H9 (cell line): ENCODE measurements at places on chromosomes 13 and 19. TPM values are rescaled to one million over a fixed set of nuclear protein-coding genes. Genes with fewer than 3 reads are reported as not detected.

DNA sequence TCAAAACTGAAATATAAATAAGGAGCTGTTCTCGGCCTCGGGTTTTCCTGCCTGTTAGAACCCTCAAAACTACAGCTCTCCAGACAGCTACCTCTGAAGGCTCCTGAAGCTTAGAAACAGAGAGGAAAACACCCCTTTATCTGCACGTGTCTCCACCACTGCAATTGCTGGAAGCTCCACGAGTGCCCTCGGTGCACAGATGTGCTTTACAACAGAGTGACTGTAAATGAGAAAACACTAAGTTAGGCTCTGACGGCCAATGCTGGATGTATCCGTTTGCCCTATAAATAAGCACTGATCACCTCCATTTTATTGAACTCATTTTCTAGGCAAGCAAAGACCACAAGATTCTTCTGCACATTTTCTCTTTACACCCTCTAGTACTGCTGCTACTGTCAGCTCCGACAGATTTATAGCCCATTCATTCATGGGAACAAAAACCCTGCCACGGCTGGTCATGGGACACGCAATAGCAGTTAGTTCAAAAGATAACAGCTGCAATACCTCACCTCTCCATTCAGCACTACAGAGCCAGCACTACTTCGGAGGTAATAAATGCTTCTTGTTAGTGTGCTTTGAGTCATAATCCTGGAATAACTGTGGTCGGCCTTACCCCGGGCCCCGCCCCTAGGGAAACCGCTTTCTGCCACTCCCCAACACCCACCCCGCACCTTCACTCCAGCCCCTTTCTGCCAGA, 241.1 kb upstream of the ZNF507 start:
- DNase-seq = no peak
- no peak overlapping the region for H3K27ac ChIP-seq
- no peaks in the 10 kb centered on the region for H3K27me3 ChIP-seq
- H3K4me1 ChIP-seq = no peaks in the 10 kb centered on the region

Gene KLK8
- total RNA-seq = 2.7 and 2.9 TPM in 2 replicates

DNA sequence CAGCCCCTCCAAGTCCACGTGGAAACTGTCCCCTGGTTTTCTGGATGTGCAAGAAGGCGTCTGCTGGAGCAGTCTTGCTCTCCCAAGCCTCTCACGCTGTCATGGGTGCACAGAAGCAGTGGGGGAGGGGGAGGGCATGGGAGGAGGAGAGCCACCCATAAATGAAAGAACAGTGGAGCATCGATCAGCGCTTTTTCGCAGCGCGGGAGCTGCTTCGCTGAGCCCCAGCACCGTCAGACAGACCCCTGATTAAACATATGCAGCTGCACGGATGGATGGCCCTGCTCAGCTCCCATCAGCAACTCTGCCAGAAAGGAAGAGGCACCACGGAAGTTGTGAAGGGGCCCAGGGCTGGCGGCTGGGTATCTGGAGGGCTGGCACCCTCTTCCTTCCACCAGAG, 264.9 kb downstream of the UQCRFS1 start:
- DNase-seq = no peak
- H3K4me1 ChIP-seq = no peaks in the 10 kb centered on the region
- H3K36me3 ChIP-seq = no peaks in the 10 kb centered on the region

DNA sequence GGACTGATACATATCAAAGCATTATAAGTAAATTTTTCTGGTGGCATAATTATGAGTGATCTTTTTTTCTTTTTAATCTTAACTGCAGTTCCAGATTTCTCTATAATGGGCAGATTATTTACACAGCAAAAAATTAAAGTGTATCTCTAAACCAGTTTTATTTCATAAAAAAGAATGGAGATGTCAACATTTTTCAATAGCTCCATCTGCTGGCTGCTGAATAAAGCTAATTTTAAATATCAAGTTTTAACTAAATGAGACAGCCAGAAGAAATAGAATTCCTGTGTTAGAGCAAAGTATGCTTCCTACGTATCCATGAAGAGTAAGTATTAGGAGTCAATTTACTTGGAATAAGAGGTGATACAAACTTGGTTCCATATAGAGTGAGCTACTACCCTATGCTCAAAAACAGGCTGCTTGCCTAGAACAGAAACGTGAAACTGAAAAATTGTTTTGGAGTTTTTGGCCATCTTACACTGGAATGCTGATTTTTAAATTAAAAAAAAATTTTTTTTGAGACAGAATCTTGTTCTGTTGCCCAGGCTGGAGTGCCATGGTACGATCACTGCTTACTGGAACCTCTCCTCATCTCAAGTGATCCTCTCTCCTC, 5.0 kb upstream of the PDS5B start:
- peaks cover 5% of the 10 kb centered on the region; the same call in 2 of the 3 replicates for H3K36me3 ChIP-seq
- no peak for DNase-seq
- H3K27ac ChIP-seq = no peak overlapping the region
- H3K4me1 ChIP-seq = no peaks in the 10 kb centered on the region
- no peak overlapping the region for H3K4me3 ChIP-seq

DNA sequence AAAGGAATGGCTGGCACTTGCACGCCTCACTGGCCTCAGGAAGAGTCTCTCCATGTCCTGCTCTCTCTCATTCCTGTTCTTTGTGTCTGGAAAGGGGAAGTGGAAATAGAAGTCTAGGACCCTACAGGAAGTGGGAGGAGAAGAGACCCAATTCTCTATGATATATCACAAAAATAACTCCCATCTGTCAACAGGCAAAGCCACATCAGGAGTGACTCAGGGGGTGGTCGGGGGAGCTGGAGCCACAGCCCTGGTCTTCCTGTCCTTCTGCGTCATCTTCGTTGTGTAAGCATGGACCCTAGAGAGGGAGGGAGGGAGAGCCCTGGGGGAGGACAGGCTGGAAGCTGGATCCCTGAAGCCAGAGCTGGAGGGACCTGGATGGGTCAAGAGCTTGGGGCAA, 3.0 kb downstream of the SIGLEC9 start:
- no peak overlapping the region for H3K27ac ChIP-seq
- no peak for DNase-seq
- H3K36me3 ChIP-seq = no peaks in the 10 kb centered on the region

DNA sequence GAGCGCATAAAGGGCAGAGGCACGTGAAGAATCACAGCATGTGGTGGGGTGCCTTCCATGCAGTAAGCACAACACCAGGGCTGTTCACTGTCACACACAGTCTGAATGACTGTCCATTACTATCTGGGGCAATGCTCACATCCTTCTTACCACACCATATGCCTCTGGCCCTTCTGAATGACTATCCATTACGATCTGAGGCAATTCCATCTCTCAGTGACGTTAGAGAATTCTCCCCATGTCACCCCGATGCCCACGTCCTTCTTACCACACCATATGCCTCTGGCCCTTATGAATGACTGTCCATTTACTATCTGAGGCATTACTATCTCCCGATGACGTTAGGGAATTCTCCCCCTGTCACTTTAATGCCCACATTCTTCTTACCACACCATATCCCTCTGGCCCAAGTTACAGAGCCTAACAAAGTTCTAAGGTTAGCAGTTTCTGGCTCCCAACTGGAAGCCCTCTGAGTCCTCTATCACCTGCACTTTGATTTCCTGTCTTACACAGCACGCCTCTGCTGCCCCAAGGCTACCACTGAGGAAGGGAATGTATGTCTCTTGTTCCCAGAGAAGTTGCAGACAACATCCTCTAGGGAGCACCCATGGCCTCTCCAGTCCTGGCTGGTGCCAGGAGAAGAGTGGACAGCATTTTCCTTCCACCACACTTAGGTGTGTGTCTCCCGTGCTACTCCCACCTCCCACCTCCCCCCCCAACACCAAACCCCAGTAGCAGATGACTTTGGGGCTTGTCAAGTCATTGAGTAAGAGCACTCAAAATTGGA, 154.8 kb downstream of the COG6 start:
- DNase-seq = no peak
- H3K4me3 ChIP-seq = no peak overlapping the region
- no peaks in the 10 kb centered on the region for H3K36me3 ChIP-seq
- H3K27me3 ChIP-seq = no peaks in the 10 kb centered on the region

GRCh38 chr13:94332359-94333096, 147.0 kb downstream of the DCT start:
- no peak overlapping the region for H3K27ac ChIP-seq
- no peaks in the 10 kb centered on the region for H3K27me3 ChIP-seq
- no peaks in the 10 kb centered on the region for H3K4me1 ChIP-seq
- no peak for DNase-seq

Gene GRWD1
- total RNA-seq = 92.0 and 94.6 TPM in 2 replicates

GRCh38 chr19:18593367-18594095, 4.9 kb downstream of the REX1BD start:
- no peaks in the 10 kb centered on the region for H3K27me3 ChIP-seq
- H3K36me3 ChIP-seq = peaks cover 3% of the 10 kb centered on the region; the same call in 1 of the 3 replicates
- H3K4me1 ChIP-seq = peaks cover 8% of the 10 kb centered on the region; the same call in 1 of the 2 replicates
- no peak overlapping the region for H3K27ac ChIP-seq
- H3K4me3 ChIP-seq = peak overlapping the region; percentile 51

DNA sequence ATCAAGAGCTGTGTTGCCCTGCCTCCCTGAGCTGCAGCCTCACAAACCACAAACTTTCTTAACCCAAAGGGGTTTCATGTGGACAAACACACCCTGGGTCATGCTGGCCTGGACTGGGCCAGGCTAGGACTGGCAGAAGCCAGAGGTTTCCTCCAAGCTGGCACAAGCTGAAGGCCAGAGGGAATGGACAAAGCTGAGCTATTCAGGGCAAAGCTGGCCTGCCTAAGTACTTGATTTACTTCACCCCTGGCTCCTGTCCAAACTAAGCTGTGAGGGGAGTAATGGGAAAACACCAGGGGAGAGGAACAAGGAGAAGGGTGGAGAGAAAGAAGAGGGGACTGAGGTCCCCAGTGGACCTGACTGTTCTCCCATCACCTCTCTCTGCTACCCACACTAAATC, 6.2 kb downstream of the CPAMD8 start:
- H3K4me3 ChIP-seq = no peak overlapping the region
- peaks cover 33% of the 10 kb centered on the region for H3K36me3 ChIP-seq
- H3K27me3 ChIP-seq = peaks cover 1% of the 10 kb centered on the region; the same call in 1 of the 2 replicates
- H3K4me1 ChIP-seq = no peaks in the 10 kb centered on the region
- DNase-seq = no peak

- no peak for DNase-seq
- H3K27ac ChIP-seq = no peak overlapping the region
- no peaks in the 10 kb centered on the region for H3K36me3 ChIP-seq
- no peaks in the 10 kb centered on the region for H3K4me1 ChIP-seq
These were observed 1466.4 kb downstream of the EFNB2 start for GRCh38 chr13:105069106-105069505.

GRCh38 chr13:20573186-20573585, 6.2 kb downstream of the IFT88 start:
- no peaks in the 10 kb centered on the region for H3K4me1 ChIP-seq
- H3K27ac ChIP-seq = no peak overlapping the region
- H3K4me3 ChIP-seq = no peak overlapping the region
- peaks cover 8% of the 10 kb centered on the region for H3K36me3 ChIP-seq
- DNase-seq = no peak
- H3K27me3 ChIP-seq = no peaks in the 10 kb centered on the region

GRCh38 chr19:29831041-29831548, 19.3 kb downstream of the CCNE1 start:
- H3K27me3 ChIP-seq = no peaks in the 10 kb centered on the region
- no peak overlapping the region for H3K4me3 ChIP-seq
- H3K27ac ChIP-seq = no peak overlapping the region
- H3K36me3 ChIP-seq = no peaks in the 10 kb centered on the region

DNA sequence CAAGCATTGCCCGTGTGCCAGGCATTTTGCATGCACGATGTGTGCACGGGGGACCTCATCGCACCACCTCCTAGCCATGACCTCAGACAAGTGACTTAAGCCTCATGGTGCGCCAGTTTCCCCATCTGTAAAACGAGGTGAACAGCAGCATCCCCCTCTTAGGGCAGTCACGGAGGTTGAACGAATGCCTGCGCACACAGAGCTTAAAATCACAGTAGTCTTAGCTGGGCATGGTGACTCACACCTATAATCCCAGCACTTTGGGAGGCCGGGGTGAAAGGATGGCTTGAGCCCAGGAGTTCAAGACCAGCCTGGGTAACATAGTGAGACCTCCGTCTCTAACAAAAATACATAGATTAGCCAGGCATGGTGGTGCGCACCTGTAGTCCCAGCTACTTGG, 48.6 kb downstream of the PIN1 start:
- H3K27me3 ChIP-seq = no peaks in the 10 kb centered on the region
- no peak overlapping the region for H3K27ac ChIP-seq
- no peak for DNase-seq
- no peaks in the 10 kb centered on the region; the same call in 2 of the 3 replicates for H3K36me3 ChIP-seq
- no peak overlapping the region for H3K4me3 ChIP-seq
- H3K4me1 ChIP-seq = no peaks in the 10 kb centered on the region

DNA sequence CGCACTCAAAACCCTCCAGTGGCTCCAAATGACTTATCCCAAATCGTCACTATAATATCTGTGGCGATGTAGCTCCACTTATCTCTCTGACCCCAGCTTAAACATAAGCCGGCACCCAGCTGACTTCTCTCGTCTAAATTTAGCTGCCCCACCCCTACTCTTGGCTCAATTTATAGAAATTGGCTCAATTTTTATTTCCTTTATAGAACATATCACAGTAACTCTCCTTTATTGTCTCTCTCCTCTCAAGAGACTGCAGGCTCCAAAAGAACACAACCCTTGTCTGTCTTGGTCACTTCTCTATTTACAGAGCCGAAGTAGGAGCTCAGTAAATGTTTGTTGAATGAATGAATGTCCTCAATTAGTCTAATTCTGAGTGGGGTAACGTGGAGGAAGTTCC, 805 bp downstream of the ZNF784 start:
- H3K27ac ChIP-seq = no peak overlapping the region
- peak overlapping the region; percentile 85 for H3K4me3 ChIP-seq
- no peaks in the 10 kb centered on the region for H3K4me1 ChIP-seq
- H3K36me3 ChIP-seq = peaks cover 12% of the 10 kb centered on the region; the same call in 2 of the 3 replicates
- no peaks in the 10 kb centered on the region for H3K27me3 ChIP-seq

Gene ZNF575
- total RNA-seq = not detected in 2 replicates

Gene OR7A5
- total RNA-seq = not detected in 2 replicates

Gene ZNF556
- total RNA-seq = not detected in 2 replicates

DNA sequence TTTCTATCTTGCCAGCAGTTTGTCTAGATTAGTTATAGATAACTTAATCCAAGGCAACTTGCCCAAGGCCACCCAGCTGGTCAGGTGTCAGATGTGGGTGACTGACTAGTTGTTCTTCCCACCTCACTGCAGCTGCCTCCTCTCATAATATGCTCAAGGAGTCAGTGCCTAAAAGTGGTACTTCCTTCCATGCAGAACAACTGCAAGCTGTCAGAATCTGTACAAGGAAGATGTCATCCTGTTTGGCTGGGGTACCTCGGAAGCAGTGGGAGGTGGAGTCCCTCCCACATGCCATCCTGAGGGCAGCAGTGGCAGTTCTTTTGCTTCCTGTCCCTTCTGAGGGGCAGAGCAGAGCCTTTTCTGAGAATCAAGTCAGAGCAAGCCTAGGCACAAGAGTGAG, 193.2 kb upstream of the RFC3 start:
- DNase-seq = no peak
- no peaks in the 10 kb centered on the region for H3K27me3 ChIP-seq
- H3K4me3 ChIP-seq = no peak overlapping the region

DNA sequence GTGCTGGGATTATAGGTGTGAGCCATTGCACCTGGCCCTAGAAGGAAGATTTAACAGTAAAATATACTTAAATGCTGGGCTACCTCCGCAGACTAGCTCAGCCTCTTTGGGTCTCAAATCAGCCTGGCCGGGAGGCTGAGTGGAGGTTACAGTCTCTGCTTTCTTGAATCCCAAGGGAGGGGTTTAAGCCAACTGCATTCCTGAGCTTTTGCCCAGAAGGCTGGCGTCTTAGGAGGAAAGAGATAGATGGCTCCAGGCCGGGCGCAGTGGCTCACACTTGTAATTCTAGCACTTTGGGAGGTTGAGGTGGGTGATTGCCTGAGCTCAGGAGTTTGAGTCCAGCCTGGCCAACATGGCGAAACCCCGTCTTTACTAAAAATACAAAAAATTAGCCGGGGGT, 623 bp upstream of the C5AR1 start:
- DNase-seq = no peak
- H3K27me3 ChIP-seq = no peaks in the 10 kb centered on the region
- H3K36me3 ChIP-seq = no peaks in the 10 kb centered on the region

Gene LSR
- total RNA-seq = 151 and 152 TPM in 2 replicates
